NCI-H1092 (cell line): ENCODE measurements at places on chromosomes 1 and 21.

GRCh38 chr1:244112041-244112440, 61.0 kb downstream of the ZBTB18 start:
- no peak for DNase-seq

- DNase-seq = no peak
Observed at GRCh38 chr1:114355240-114355639, 155.8 kb downstream of the TRIM33 start.

DNA sequence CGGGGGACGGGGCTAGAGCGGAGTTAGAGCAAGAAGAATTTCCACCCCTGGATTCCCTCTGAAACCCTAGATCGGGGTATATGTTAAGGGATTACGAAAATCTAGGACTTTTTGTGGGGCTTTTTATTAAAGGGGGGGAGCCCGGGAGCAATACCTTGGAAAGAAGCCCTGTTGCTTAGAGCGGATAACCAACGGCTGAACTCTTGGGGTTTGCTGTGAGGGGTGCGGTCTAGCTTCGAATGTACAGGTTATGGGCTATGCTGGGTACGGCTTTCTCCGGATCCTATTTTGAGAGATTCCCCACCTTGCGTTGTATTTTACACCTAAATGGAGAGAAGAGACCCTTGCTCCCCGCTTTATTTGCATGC, 626 bp downstream of the DYRK3 start:
- no peak for DNase-seq

GRCh38 chr1:170993151-170993550, 57.8 kb downstream of the MROH9 start:
- no peak for DNase-seq

DNA sequence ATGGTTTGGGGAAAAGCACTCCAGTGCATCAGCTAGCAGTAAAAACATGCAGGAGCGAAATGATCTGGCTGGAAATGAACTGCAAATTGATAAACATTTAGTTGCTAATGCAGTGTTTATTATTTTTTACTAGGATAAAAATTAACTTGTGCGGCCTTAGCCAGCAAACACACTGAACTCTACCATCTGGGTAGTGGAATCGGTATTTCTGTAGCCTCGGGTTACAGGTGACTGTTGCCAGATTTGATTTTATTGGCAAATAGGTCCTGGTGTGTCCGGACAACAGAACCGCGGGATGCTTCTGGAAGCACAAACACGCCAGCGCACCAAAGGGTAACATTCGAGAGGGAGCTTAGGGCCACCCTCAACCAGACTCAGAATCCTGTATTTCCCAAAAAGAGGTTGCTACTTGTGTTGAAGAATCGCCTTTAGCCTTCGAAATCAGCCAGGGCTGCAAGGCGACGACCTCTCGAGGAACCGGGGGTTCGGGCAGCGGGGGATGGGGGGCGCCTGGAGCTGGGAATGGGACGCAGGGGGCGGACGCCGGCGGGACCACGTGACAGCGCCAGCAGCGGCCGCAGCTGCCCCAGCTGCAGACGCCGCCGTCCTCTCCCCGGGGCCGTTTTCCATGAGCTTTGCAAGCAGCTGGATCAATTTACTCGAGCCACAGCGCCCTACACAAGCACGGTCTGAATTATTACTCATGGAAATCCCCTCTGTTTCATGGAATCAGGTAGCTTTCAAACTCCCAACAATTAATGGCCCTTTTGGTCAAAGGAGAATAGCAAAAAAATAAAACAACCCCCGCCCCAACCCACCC, 158.8 kb downstream of the TOMM20 start:
- DNase-seq = peak; percentile 83

DNA sequence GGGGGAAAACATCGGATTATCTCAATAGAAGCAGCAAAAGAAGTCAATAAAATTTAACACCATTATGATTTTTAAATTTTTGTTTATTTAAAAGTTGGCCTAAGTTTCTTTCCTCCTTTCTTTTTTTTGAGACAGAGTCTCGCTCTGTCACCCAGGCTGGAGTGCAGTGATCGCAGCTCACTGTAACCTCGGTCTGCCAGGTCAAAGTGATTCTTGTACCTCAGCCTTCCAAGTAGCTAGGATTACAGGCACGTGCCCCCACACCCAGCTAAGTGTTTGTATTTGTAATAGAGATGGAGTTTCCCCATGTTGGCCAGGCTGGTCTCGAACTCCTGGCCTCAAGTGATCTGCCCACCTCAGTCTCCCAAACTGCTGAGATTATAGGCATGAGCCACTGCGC, 20.9 kb downstream of the SLC2A5 start:
- no peak for DNase-seq

DNA sequence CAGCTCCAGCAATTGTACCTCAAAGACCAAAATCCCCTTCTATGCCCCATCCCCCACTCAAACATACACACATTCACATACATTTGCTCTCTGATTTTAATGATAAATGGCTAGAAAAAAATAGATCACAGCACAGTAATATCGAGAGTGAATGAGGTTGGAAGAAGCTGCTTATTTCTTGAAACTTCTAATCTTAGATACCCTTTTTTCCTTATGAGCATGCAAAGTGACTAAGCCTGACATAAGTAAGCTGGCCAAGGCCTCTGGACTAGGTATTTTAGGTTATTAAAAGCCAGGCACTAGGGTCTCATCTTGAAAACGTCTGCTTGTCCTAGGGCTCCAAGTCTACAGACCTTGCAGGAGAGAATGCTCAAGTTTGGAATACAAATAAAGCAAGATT, 133.6 kb downstream of the TGFBR3 start:
- DNase-seq = no peak

GRCh38 chr1:247468481-247469140, 10.7 kb upstream of the OR2B11 start:
- no peak for DNase-seq

DNA sequence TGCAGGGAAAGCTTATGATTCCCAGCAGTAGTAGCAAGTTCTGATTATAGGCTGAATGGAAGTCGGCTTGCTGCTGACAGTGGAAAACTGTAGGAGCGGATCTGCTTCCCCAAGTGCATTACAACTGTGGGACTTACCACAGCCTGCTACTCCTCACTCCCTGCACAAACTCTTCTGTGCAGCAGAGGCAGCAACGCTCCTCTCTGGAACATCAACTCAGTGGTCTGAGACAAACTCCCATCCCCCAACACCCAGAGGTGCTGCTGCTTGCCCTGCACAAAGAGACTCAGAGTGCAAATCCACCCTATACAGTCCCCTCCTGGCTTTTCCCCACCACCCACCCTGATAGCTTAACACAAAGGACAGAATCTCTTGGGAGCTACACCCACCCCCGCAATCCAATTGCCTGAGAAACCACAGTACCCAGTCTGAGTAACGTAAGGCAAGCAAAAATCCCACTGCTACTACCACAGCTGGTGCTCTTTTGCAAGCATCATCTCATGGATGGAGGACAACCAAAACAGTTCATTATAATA, 1455.2 kb downstream of the AMY1C start:
- no peak for DNase-seq

DNA sequence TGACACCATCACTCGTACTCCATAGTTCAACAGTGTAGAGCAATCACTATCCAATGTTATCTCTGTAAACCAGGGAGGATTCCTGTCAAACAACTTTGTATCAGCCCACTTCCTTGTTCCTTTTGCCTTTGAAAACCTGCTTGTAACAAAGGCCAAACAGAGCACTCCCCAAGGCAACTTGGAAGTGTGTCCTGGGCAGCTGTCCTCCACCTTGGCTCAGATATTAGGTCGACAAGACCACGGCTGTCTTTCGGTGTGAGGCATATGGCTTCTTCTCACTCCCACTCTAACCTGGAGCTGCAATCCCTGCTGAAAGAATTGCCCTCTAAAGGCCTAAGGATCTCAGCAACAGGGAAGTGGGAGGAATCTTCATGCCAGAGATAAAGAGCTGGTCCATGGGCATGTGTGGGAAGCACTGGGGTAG, 66.7 kb downstream of the ITPKB start:
- no peak for DNase-seq

DNA sequence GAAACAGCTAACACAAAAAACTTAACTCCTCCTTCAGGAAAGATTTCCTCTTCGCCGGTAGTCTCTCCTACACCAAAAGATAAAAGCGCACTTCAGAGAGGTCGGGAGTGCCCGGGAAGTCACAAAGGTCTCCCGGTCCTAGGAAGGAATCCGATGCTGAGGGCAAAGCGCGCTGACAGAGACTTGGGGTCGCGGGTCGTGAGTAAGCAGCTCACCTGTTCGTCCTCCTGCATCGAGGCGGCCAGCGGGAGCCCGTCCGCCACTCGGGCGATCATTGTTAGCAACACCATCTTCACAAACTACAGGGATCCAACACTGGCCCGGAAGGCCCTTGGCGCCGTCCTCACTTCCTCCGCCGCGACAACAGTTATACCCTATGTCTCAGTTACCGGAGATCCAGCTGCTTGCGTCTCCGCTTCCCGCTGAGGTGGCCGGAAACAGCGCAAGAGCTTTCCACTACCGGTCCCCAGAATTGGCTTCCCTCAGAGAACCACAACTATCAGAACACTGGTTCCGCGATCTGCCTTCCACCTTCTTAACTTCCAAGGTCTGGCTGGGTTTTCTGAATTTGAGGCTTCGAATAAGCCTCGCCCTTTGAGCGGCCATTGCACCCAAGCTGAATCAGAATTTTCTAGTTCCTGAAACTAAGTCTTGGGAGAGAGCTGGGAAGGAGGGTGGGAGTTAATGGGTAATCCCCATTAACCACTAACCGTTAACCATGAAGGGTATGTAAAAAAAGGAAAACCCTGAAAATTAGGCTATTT, at the start of gene SEC22B:
Gene SEC22B (minus strand): TSS at position 429 of the 764 bp plus-strand sequence. CDS start 139 bp downstream, at position 290.
- peak; percentile 80 for DNase-seq

DNA sequence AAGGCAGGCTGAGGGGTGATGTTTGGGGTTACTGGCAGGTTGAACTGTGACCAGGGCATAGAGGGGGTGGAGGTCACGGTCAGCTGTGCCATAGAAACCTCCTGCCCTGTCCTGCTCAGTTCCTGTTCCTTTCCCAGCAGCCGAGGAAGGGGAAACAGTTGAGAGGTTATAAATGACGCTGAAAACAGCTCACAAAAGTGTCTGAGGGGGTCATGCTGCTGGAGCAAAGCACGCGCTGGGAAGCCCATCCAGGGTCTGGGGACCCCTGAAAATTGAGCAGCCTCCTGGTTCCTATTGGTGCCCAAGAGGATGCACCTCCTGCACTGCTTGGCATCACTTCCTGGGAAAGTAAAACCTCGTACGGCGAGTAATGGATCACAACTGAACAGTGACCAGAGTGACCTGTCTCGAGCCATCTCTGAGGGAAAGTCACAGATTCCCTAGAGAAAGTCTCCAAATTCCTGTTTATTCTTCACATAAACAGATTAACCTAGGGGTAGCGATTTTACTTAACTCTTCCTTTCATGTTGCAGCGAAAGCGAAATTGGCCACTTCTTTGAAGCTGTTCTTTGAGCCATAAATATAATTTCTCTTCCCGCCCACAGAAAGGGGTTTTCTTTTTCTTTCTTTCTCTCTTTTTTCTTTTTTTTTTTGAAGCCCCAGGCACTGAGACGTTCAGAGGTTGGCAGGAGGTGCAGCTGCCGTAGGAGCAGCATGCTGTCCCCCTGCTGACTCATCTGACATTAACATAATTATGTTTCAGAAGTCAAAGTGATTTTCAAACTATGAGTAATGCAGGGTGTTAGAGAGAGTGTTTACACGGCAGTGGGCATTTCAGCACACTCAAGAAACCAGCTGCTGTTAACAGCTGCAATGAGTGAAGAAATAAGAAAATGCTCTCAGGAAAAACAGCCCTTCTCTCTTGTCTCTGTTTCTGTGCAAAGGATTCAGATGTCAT, 41.8 kb upstream of the ATF3 start:
- no peak for DNase-seq

DNA sequence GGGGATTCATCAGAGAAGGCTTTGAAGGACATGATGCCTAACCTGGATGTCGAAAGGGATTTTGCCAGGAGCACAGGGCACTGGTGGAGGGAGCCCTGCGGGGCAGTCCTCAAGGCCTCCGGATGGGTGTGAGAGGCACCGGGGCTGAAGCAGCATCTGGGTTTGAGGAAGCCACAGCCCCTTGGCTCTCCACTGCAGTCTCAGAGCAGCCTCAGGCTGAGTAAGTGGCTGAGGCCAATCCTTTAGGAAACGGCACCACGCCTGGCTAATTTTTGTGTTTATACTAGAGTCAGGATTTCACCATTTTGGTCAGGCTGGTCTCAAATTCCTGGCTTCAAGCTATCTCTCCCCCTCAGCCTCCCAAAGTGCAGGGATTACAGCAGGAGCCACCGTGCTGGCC, 12.0 kb downstream of the ERVH48-1 start:
- no peak for DNase-seq

DNA sequence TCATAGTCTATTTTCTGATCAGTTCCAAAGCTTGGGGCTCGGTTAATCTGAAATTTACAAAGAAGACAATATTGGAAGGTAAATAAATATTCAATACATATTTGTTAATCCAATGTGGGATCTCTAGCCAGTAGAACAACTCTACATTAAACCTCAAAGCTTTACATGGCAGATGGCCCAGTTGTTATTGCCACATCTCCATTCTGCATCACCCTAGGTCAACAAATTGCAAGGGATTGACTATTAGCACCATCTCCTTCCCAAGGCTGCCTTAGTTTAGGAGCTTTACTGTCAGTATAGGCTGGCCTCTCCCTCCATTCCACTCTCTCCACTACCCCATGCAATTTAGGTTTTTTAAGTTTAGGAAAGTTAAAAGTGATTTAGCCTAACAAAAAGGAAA, 69.7 kb downstream of the TTLL7 start:
- DNase-seq = no peak

DNA sequence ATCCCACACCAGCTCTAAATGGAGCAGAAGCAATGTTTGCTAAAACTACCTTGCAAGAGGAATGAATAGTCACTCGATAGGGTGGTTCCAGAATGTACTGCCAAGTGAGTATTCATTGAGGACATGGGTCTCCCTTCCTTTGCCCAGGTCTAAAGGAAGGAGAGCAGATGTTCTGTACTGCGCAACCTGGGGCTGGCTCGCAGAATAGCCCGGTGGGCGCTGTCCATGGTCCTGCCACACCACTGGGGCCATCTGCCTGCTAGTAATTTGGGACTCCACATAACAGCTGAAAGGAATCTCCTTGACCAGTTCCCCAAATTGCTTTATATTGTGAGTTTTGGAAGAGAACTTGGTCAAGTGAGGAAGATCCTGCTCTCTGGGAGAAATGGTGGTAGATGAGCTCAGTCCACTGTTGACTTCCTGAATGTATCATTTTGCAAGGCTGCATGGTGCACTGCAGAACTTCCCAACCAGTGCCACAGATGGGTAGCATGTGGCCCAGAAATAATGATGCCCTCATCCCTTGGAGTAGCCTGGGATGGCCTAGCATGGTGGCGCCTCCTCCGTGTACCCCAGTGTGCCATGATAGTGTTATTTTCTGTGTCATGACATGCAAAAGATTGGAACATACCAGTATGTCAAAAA, 5.7 kb downstream of the SLC6A17 start:
- DNase-seq = no peak

DNA sequence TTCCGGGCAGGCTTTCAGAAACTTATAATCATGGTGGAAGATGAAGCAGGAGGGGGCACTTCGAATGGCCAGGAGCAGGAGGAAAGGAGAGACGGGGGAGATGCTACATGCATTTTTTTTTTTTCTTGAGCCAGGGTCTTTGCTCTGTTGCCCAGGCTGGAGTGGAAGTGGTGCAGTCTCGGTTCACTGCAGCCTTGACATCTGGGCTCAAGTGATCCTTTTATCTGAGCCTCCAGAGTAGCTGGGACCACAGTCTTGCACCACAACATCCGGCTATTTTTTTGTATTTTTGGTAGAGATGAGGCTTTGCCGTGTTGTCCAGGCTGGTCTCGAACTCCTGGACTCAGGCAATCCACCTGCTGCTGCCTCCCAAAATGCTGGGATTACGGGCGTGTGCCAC, 61.6 kb downstream of the SELENOF start:
- DNase-seq = no peak
